ENCODE measurements at places on chromosomes 5 and 9.

GRCh38 chr5:91049800-91050199 lies 333.3 kb downstream of the ARRDC3 start:
- no peak for DNase-seq

- no peak for DNase-seq
These were observed 41.7 kb downstream of the B4GALT1 start for GRCh38 chr9:33125461-33125860.

DNA sequence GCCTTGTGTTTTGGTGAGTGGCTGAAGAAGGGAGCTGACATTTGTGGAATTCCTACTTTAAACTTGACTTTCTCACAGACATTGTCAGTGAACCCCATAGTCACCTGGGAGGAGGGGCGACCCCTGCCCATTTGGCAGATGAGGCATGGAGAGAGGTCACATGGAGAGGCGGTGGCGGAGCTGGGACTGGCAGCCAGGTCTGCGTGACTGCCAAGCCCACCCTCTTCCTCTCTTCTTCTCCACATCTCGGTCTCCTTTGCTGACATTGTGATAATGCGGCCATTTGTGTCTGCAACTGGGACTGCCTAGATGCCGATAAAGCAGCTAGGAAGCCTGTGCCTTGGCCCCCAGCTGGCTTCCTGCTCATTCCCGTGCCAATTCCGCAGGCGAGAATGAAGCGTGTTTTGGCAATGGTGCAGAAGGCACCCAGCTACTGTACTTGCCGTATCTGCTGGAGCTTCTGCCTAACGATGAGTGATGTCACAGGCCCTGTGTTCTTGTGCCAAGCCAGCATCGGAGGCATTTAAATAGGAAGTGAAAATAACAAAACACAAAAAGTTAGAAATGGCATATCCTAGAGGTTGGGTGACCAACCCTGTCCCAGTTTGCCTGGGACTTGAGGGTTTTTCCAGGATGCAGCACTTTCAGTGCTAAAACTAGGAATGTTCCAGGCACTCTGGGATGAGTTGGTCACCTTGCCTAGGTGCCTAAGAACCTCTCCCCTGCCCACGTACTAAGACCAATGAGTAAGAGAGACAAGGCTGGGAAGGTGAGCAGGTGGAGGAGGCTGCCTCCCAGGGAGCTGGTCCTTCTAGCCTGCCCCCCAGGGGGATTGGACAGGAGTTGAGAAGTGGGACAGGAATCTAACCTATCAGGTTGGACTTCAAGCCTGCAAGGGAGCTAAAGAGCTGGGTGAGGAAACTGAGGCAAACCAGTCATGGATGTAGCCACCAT lies 23.6 kb downstream of the OLFML2A start:
- no peak for DNase-seq

DNA sequence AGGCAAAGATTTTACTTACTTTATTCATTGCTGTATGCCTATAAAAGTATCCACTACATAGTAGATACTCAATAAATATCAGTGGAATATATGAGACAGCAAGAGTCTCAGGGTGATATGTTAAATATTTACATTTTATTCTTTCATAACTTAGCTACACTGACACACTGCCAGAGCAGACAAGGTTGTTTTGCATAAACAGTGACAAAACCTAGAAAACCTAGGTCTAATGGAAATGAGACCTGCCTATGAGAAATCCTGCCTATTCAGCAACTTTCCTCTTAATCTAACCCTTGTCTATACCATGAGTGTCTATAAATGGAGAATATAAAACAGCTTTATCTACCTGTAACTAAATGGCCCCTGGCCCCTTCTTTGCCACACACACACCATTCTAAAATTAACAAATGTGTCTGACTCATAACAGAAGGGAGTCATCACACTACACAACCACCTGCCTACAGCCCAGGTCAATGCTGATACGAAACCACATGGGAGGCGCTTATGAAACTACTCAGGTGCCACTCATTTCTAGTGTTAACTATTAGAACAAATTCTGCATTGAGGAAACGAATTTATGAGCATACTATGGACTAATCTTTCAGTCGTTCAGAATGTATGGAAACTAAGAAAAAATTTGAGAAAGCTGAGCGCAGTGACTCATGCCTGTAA lies 60.3 kb downstream of the UBAP2 start:
- DNase-seq, result peak; percentile 1

DNA sequence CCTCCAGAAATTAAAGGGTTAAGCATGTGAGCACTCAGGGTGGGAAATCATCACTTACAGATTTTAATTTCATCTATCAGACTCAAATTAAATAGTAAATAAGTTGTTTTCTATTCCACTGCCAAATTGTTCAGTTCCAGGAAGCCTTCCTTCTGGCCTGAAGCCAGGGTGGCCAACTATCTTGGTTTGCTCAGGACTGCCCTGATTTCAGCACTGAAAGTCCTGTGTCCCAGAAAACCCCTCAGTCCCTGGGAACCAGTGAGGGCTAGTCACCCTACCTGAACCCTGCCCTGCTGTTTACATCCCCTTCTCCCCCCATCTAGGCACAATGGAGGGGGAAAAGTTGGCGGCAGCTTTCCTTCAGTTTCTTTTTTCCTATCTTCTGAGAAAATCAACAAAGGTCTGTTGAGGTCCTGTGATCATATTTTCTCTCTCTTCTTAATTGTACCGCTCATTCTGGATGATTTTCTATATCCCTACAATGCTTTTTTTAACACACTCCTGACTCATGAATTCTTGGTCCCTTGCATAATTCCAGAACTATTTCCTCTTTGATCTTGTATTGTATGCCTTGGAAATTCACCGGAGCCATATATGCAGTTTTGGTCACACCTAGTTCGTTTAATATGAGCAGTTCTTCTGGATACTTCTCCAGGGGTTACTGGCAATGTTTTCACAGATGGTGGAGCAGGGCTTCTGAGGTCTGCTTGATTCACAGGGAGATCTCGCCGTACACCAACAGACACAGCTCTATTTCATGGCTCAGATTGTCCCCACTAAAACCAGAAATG lies 103.8 kb downstream of the MAP1B start:
- no peak for DNase-seq

GRCh38 chr5:175456105-175456742 lies 12.2 kb upstream of the DRD1 start:
- no peak for DNase-seq

- DNase-seq, result no peak
These were observed 150.4 kb upstream of the POU5F2 start for GRCh38 chr5:93891491-93892480.

GRCh38 chr9:76906647-76906975 lies 697 bp upstream of the PRUNE2 start:
- DNase-seq, result no peak

DNA sequence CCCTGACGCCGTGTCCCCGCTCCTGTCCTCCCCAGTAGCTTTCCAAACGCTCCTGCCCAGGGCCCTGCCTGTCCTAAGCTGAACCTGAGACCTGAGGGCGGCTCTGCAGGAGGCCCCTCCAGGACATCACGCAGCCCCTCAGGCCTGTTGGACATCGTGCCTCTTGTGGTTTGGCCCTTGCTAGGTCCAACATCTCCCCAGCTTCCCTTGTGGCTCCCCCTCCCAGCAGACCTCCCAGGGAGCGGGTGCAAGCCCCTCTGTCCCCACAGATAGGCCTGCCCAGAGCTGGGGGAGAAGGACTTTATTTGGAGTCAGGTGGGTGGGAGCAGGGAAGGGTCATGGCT lies 4.1 kb downstream of the OBP2B start:
- DNase-seq, result no peak

DNA sequence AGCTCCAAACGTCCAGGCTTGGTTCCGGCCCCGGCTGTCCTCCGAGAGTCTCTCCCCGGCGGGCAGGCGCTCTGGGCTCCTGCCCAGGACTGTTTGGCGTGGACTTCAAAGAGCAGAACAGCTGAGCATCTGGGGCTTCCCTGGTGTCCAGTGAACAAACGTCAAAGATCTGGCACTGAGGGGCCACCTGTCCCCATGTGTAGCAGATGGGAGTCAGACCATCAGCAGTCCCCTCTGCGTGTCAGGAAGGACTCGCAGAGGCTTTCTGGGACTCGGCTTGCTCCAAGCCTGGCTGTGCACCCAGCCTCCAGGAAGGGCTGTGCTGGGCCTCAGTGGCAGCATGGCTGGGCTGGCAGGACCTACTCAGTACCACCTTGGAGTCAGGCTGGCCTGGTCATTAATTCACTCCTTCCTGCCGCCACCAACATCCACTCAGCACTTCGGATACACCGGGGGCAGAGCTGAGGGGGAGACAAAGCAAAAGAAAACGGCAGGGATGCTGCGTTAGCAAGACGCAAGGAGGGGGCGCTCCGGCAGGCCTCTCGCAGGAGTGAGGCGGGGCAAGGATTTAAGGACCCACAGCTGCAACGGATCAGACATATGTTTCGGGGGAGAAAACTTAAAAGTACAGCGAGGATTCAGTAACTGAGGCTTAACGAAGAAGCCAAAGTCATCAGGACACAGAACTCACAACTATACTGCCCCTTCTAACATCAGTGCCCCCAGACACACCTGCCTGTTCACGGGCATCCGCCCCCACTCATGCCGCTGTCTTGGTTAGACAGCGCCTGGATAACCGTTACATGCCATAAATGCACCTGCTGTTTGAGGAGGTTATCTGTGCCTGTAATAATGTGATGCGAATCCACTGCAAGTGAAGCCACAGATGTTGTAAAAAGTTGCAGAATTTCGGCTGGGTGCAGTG lies 164.5 kb upstream of the PHYKPL start:
- no peak for DNase-seq

GRCh38 chr9:129368444-129368978 lies 190.4 kb upstream of the IER5L start:
- no peak for DNase-seq

GRCh38 chr5:159878988-159879471 lies 37.3 kb upstream of the ADRA1B start:
- DNase-seq, result no peak

GRCh38 chr5:52065182-52065581 lies 681.9 kb downstream of the ISL1 start:
- DNase-seq, result no peak

- no peak for DNase-seq
These were observed 177.6 kb downstream of the NNT start for GRCh38 chr5:43780586-43780985.

- no peak for DNase-seq
These were observed 477.1 kb downstream of the SPATA31A7 start for GRCh38 chr9:61666849-61667371.

- DNase-seq, result no peak
These were observed 135.2 kb upstream of the HMHB1 start for GRCh38 chr5:143676802-143677201.

GRCh38 chr5:150075806-150076205 lies 10.5 kb downstream of the CSF1R start:
- DNase-seq, result no peak

DNA sequence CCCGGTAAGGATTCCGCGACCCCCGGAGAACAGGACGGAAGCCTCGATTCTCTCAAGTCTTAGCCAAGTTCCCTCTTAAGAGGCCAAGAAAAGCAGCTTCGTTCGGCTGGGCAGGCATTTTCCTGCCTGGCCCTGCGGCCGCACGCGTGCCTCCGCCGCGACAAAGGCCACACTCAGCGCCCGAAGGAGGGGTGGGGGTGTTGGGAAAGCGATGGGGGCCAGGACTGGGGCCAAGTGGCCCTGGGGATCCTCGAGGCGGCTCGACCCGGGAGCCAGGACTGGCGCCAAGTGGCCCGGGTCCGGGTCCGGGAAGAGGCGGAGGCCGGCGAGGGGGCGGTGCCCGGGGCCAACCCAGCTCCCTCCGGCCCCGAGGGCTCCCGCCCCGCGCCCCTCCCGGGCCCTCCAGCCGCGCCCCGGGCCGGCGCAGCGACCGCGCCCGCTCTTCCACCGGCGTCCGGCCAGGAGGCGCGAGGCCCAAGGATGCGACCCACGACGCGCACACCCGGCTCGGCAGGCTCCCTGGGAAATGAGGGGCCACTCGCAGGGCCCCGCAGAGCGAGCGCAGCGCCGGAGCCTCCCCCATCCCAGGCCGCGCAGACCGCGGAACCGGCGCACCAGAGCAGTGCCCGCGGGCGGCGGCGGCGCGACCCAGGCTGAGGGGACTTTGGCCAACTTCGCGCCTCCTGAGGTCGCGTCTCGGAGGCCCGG lies 756 bp downstream of the VAV2 start:
- DNase-seq, result no peak

DNA sequence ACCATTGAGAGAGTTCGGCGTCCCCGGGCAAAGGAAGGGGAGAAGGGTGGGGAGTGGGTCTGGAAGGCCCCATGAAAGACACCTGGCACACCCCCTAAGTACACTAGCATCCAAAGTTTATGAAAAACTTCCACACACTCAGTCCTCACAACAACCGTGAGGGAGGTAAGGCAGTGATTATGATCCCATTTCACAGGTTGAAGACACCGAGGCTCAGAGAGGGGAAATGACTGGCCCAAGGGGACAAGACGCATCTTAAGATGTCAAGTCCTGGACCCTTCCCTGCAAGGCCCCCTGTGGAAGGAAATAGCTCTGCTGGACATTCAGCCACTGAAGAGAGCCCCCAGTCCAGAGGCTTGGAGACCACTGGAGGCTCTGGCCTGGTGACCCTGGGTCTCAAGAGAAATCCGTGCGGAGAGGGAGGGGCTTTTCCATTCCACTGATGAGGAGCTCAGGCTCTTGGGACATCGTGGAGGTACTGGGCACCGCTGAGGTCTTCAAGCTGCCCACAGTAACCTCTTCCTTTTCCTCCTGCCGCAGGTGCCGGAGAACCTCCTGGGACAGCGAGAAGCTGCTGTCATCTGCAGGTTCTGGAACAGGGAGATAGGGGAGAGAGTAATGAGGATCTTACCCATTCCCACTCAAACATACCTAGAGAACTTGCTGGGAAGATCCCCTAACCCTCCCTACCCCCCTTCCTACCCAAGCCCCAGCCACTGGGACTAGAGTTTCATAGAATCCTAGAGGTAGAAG lies 5.2 kb downstream of the SMIM33 start:
- no peak for DNase-seq

Data from stimulated activated CD4-positive, alpha-beta T cell treated with anti-CD3 and anti-CD28 coated beads, Interleukin-1b, Interleukin-23, amount 100 ng/mL, for 24 hours (primary cell).